NB4 (cell line): ENCODE measurements at places on chromosomes 16 and 17.
A peak's percentile ranks its signal among the peaks of the same experiment; 100 is the strongest.

DNA sequence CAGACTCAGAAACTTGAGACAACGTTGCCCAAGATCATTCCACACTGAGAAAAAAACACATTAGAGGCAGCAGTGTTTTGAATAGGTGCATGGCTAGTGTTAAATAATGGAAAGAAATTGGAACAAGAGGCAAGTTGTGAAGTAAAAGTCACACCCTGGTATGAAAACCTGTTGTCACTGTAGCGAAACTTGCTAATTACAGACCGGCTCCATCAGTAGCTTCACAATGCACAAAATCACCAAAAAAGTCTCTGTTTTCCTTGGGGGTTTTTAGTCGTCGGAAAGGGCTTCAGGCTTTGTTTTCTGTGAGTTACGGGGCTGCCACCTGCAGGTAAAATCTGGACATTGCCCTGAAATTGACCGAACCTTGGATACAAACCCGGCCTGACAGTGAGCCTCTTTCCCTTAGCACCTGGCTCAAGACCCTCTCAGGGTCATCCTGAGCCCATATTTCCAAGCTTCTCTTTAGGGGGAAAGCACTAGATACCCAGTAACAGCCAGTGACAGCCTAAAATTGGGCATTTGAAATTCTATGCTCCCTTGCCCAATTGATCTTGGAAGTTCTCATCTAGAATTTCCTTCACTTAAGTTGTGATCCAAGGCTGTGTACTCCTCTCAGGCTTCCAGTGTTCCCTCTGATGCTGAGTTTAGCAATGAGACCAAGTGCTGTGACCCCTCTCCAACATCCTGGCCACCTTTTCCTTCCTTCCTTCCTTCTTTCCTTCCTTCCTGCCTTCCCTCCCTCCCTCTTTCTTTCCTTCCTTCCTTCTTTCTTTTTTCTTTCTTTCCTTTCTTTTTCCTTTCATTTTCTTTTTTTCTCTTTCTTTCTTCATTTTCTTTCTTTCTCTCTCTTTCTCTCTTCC is 7.2 kb upstream of the GRB2 start:
- DNase-seq, result peak; percentile 83

DNA sequence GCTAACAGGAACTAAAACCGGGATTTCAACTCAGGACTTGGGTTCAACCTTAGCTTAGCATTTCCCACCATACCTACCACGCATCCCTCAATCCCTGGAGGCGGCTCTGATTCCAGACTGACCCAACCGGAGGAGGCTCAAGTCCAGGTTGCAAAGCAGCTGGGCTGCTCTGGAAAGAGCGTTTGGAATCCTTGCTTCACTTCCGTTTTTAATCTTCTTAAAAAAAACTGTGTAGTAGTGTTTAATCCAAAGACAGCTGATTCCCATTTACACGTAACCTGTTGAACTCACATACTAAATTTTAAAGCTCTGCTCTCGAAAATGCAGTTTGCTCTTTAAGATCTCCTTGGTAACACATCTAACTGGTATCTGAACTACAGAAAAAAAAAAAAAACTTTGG is 50.0 kb downstream of the NXN start:
- no peak for DNase-seq

DNA sequence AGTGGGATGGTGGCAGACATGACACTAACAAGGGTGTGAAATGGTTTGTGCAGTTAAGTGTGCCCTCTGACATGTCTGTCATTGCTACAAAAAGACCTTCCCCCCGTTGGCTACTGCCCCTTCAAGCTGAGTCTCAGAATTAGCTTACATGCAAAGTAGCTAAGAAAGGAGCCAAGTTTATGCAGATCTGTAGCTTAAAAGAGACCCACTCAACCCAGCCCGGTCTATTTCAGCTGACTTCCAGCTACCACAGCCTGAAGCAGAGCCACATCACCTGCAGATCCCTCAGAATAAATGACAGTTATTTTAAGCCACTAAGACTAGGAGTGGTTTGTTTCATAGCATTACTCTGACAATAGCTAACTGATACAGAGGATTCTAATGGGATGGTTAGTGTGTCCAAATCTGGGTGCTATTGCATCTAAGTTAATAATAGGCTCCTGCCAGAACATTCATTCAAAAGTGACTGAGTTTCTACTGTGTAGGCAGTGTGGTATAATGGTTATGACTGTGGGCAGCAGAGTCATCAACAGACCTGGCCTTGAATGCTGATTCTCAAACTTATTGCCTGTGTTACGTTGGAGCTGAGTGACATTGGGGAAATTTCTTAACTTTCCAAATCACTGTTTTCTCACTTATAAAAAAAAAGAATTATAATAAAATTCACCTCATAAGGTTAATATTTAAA is 11.7 kb downstream of the C17orf67 start:
- DNase-seq, result no peak

DNA sequence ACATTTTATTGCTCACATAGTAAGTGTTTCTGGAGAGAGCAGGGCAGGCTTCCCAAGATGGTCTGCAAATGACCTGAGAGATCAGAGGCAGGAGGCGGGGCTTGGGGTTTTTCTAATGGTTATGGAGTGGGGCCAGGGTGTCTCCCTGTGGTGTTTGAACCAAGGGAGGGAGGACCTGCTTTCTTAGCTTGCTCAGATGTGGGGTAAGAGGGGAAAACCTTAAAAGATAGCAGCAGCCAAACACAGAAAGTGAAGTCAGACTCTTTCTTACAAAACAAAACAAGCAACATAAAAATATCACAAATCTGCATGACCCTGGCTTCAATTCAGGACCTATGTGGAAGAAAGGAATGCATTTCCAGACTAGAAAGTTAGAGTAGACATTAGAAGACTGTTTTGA is 22.9 kb upstream of the DNAJA2 start:
- peak; percentile 48 for DNase-seq

- no peak for DNase-seq
Measured at GRCh38 chr17:72937707-72938106, 154.8 kb downstream of the SLC39A11 start.

DNA sequence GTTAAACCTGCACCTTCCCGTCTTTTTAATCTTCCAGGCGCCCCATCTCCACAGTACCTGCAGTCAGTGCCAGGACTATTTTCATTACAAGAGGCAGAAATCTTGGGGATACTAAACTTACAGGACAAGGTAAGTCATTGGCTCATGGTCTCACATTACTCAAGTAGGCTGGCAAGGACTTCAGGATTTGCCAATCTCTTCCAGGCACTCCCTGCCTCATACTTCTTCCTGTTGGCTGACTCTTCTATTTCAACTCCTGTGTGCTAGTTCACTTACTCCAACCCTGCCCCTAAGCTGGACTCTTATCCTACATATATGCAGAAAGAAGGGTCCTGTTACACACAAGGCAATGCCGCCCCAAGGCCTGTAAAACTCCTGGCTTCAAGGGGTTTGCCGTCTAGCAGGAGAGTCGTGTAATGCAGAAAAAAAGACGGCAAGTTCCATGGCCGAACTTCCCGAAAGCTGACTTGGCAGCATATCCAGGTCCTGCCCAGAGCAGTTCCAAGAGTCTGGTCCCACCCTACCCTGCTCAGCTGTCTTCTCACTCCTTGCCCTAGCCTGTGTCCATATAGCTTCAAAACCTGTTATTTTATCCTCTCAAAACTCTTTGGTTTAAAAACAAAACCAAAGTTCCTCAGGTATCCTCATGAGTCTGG is 14.8 kb downstream of the ERN1 start:
- no peak for DNase-seq
